ENCODE measurements at places on chromosomes 16 and 17. TPM values are rescaled to one million over a fixed set of nuclear protein-coding genes. Genes with fewer than 3 reads are reported as not detected.

DNA sequence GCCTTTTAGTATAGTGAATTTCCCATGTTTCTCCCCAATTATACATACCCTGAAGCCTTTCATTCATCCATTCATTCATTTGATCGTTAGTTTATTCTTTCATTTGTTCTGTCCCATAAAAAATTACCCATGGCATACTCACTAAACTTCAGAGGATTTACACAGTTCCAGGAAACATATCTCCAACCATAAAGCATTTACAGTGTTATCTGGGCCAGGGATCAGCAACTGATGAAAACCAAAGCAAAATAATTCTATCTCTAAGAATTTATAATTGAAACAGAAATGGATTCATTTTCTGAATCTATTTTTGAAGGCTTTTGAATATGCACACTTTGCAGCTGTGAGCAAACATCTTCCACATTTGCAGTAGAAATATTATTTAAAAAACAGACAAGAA, 547.7 kb downstream of the KCNJ2 start:
- no peak for DNase-seq
- no peaks in the 10 kb centered on the region for H3K4me1 ChIP-seq
- no peaks in the 10 kb centered on the region for H3K36me3 ChIP-seq
- no peak overlapping the region for H3K27ac ChIP-seq
- no peaks in the 10 kb centered on the region for H3K27me3 ChIP-seq

Gene NPB
- total RNA-seq = 1.7 TPM

Gene CES5A
- total RNA-seq = 0.09 TPM

DNA sequence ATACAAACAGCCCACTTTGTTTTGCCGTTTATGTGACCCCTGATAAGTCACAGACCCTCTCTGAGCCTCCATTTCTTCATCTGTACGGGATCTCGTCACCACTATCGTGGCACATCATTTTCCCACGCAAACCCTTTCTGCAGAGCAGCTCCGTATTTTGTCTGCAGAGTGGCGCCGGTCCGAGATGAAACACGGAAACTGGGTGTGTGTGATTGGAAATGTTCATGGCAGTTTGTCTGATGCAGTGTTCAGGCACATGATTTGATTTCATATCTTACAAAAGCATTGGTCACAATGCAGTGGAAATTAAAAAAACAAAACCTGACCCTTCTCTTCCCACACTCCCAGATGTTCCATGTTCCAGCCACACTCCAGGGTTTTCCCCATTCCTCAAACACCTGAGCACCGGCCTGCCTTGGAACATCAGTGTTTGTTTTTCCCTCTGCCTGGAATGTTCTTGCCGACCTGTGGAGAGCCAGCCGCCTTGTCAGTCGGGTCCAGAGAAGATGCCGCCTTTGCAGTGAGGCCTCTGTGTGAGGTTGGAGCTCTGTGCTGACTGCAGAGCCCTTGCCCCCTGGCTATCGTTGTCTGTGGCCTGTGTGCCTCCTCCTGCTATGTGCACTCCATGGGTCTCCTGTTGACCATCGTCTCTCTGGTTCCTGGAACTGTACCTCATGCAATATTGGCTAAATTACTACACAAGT, 39.2 kb downstream of the NT5M start:
- no peaks in the 10 kb centered on the region for H3K36me3 ChIP-seq
- H3K27me3 ChIP-seq = no peaks in the 10 kb centered on the region
- H3K4me1 ChIP-seq = no peaks in the 10 kb centered on the region
- no peak overlapping the region for H3K27ac ChIP-seq

DNA sequence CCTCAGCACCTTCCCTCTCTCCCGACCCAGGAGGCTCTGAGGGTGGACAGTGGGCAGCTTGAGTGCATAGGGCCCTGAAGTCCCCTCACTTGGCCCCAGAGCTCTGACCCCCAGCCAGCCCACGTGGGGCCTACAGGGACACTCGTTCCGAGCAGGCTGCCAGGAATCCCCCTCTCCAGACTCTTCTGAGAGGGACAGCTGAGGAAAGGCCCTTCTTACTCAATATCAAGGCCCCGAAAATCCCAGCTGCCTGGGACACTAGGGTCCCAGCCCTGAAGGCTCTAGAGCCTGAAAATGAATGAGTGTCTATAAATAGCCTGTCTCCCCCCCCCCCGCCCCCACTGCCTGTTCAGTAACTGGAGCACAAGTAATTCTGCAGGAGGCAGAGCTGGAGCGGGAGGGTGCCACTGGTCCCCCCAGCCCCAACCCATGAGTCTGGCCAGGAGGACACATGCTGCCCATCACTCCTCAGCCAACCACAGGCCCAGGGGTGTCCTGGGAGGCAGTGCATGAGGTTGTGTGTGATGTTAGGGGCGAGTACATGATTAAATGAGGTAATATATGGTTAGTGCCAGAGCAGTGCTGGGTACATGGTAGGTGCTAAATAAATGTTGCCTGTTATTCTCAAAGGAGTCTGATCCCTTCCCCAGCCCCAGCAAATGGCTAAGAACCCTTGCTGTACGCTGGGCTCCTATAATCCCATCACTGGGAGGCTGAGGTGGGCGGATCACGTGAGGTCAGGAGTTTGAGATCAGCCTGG, 11.6 kb downstream of the ADAM11 start:
- H3K27me3 ChIP-seq = no peaks in the 10 kb centered on the region
- no peak overlapping the region for H3K4me3 ChIP-seq
- peaks cover 12% of the 10 kb centered on the region for H3K4me1 ChIP-seq
- H3K27ac ChIP-seq = no peak overlapping the region

Gene KRT25
- 0.19 TPM for total RNA-seq

DNA sequence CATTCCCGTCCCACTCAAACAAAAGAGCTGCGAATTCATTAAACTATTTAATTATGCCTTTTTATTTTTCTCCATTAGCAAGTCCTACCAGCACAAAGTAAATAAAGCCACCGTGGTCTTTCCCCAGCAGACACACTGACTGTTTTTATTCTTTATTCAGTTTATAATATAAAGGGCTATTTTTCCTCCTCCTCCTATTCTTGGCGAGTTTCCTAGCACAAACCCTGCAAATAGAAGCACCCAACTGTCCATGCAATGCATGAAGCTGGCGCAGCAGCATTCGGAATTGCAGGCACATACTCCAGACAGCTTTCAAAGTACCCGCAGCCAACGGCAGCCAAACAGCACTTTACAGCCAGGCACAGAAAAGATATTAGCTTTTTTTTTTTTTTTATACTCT, 583.4 kb upstream of the PSMD7 start:
- no peaks in the 10 kb centered on the region for H3K36me3 ChIP-seq
- H3K4me3 ChIP-seq = no peak overlapping the region
- DNase-seq = no peak
- H3K4me1 ChIP-seq = no peaks in the 10 kb centered on the region
- H3K27ac ChIP-seq = no peak overlapping the region
- H3K27me3 ChIP-seq = no peaks in the 10 kb centered on the region

DNA sequence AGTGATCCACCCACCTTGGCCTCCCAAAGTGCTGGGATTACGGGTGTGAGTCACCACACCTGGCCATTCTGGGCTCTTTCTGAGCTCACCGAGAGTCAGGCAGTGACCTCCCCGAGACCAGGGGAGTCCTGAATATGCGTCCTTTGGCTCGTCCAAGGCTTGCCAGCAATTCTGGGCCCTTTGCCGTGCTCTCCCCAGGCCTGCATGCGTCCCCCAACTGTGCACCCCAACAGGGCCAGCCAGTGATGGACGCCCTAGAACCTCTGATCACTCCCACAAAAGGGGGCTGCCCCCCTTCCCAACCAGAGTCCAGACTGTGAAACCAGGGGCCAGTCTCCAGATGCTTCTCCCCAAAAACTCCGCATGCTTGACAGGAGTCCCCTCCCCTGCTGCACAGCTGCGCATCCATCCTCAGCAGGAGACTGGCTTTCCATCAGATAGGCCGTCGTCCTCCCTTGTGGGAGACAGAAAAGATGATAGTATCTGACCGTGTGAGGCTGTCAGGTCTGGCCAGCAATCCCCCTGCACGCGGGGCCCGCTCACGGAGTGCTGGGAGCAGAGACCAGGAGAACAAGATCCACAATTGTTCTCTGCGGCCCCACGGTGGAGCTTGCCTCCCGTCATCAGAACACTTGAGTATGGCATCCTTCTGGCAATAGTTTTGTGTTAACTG, 15.5 kb downstream of the HS3ST6 start:
- H3K4me3 ChIP-seq = no peak overlapping the region
- H3K4me1 ChIP-seq = no peaks in the 10 kb centered on the region
- DNase-seq = no peak
- no peaks in the 10 kb centered on the region for H3K36me3 ChIP-seq
- H3K27me3 ChIP-seq = peaks cover 69% of the 10 kb centered on the region

- peaks cover 17% of the 10 kb centered on the region for H3K4me1 ChIP-seq
- no peak for DNase-seq
- no peak overlapping the region for H3K4me3 ChIP-seq
- no peak overlapping the region for H3K27ac ChIP-seq
Observed at GRCh38 chr16:54171626-54172537, 114.7 kb downstream of the IRX3 start.

DNA sequence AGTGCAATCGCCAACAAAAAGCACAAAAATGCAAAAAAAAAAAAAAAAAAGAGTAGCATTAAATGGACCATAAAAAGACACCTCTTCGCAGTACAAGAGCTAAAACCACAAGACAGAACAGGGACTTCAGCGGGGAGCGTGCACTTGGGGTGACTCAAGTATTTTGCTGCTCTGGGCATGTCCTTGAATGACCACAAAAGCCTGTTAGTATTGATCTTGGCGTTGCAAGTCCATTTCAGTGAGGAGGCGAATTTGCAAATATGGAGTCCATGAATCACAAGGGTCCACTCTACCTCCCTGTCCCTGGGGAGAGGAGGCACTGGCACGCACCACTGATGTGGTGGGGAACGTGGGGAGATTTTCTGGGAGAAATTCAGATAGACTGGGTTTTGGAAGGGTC, 78.9 kb downstream of the CNGB1 start:
- DNase-seq = no peak
- H3K27me3 ChIP-seq = no peaks in the 10 kb centered on the region
- H3K4me1 ChIP-seq = peaks cover 5% of the 10 kb centered on the region
- no peaks in the 10 kb centered on the region for H3K36me3 ChIP-seq

DNA sequence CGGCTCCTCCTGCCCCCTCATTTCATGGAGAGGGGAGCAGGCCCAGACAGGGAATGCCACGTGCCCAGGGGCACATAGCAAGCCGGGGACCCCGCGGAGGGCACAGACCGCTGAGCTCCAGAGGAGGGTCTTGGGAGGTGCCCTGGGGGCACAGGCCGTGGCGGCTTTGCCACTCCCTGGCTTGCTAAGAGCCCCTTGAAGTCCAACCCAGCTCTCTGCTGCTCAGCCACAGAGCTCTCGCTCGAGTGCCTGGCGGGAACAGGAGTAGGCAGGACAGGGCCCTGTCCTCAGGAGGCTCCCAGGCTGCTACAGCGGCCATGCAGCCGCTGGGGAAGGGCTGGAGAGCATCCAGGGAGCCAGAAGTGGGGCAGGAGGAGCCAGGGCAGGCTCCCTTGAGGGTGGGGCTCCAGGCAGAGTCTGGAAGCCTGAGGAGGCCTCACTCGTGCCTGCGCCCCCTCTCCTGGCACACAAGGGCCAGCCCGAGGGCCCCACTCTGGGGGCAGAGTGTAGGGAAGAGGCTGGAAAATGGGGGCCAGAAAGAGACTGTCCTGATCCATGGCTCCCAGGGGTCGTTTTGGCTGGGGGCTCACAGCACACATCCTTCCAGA, 4.4 kb upstream of the RAB26 start:
- H3K27me3 ChIP-seq = peaks cover 20% of the 10 kb centered on the region
- H3K36me3 ChIP-seq = no peaks in the 10 kb centered on the region
- no peak overlapping the region for H3K4me3 ChIP-seq
- H3K4me1 ChIP-seq = peaks cover 4% of the 10 kb centered on the region
- DNase-seq = no peak

DNA sequence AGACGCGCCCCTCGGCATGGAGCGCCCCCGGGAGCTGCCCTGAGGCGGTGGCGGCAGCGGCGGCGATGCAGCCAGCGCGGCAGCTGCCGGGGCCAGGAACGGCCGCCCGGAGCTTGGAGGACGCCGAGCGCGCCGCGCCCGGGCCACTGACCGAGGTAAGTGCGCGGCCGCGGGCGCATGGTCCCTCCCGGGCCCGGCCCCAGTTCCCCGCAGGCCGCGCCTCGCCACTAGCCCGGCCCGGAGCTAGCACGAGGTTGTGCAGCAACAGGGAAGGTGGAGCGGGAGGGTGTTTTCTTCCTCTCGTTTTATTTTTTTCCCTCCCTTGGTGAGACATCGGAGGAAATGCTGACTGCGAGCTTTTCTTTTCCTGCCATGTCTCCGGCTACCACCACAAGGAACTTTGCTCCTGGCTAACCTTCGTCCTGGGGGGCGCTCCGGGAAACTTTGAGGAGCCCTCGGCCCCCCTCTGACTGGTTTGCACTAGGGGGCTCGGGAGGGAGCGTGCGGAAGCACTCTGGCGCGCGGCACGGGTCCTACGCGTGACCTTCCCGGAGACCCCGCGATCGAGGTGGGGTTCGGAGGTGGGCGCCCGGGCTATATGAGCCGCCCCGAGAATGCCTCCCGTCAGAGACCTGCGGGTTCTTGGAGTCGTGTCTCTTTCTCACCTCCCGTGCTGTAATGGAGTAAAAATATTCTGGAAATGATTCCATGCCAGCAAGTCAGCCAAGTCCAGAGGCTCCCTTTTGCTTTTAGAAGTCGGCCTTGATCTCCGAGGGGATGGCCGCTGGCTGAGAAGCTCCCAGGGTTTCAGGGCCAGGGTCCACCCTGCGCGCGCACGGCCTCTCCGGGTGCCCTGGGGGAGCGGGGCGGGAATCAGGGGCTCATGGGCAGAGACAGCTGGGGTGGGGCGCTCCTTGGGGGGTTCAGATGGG, 868 bp downstream of the KCNJ12 start:
- H3K4me3 ChIP-seq = peak overlapping the region; percentile 10
- peaks cover 62% of the 10 kb centered on the region for H3K27me3 ChIP-seq
- no peak for DNase-seq
- H3K36me3 ChIP-seq = no peaks in the 10 kb centered on the region
- peaks cover 6% of the 10 kb centered on the region for H3K4me1 ChIP-seq

DNA sequence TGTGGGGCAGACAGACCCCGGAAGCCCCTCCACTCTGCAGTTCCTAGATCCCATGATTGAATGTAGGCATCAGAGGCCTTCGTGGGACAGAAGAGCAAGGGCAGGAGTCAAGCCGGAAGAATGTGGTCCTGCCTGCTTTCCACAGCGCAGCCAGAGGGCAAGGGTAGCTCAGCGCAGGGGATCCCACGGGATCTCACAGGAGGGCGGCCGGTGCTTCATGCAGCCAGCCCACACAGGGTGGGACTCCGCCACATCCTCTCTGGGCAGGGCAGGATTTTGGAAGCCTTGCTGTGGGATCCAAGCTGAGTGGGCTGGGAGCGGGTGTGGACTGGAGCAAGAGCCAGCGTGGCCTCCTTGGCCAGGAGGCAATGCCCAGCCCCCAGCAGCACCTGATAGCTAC, 13.0 kb downstream of the KATNB1 start:
- H3K36me3 ChIP-seq = peaks cover 9% of the 10 kb centered on the region
- DNase-seq = no peak
- H3K4me3 ChIP-seq = no peak overlapping the region
- H3K27me3 ChIP-seq = no peaks in the 10 kb centered on the region

Measured in thymus (tissue), 14 donors.